Urothelium cell line (cell line): ENCODE measurements at places on chromosomes 5 and 9.

DNA sequence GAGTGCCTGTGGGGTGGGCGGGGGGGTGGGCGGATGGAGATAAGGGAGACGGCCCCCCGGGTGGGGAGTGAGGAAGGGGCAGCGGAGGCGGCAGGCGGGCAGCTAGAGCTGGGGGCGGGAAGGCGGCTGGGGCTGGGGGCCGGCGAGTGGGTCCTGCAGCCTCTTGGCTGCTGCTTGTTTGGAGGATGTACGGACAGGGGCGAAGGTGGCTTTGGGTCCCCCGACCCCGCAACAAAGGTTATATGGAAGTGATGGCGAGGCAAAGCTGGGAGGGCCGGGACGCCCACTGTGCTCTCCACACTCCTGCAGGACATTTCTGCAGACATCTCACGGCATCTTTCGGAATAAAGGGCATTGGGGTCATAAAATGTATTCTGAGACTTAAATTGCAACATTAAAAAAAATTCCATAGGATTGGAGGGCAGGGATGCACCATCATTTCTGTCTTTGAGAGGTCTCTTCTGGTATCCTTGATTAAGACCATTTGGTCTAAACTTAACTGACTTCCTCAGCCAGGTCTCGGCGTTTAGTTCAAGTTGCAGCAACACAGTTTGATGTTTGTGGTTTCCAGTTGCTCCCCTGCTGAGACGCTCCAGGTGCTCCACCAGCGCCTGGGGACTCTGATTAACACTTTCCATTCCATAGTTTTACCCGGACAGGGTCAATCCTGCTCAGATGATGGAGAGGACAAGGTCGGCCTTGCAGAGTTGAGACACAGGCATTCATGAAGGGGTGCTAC is 101.6 kb upstream of the SSBP2 start:
- DNase-seq: peak; percentile 21

- no peak for DNase-seq
These were observed 86.1 kb downstream of the SMIM23 start for GRCh38 chr5:171871711-171872110.

DNA sequence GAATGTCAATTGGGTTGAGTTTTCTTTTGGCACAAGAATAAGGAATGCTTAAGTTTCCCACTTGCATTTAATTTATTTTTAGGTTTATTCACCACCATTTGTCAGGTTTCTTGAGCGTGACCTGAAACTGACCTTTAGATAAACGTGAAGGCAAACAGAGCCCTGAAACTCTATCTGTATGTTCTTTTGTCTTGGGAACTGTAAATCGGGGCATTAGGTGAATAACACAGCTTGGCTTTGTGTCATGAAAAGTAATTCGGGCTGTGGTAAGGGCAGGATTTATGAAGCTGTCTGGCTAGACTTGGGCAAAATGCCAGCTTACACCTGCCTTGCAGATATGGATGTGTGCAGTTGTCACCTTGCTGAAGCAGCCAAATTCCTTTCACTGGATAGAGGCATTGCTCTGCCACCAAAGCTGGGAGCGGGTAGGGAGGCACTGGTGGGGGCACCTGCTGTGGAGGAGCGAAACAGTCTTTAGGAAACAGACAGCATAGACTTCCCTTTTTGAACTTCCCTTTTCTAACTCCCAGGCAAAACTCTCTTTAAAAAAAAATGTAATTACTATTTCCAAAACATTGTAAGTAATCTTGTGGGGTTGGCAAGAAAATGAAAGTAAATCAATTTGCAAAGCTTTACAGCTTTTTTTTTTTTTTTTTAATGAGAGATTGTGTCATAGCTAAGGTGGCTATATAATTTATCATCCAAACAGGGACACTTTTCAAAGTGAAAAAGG is 545.2 kb downstream of the CSNK1G3 start:
- DNase-seq: peak; percentile 56

DNA sequence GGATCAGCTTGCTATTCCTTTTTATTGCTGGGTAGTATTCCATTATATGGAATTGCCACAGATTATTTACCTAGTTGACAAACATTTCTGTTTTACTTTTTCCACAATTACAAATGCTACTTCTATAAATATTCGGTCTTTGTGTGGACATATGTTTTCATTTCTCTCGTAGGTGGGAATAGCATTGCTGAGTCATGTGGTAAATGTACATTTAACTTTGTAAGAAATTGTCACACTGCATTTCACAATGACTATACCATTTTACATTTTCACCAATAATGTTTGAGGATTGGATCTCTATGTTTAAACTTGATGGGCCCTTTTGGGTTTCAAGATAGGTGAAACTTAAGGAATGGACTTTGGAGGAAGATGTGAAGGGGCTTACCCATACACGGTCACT is 19.7 kb downstream of the RAI14 start:
- no peak for DNase-seq

- DNase-seq: no peak
These were observed 500.6 kb downstream of the EBF1 start for GRCh38 chr5:158599157-158599556.

DNA sequence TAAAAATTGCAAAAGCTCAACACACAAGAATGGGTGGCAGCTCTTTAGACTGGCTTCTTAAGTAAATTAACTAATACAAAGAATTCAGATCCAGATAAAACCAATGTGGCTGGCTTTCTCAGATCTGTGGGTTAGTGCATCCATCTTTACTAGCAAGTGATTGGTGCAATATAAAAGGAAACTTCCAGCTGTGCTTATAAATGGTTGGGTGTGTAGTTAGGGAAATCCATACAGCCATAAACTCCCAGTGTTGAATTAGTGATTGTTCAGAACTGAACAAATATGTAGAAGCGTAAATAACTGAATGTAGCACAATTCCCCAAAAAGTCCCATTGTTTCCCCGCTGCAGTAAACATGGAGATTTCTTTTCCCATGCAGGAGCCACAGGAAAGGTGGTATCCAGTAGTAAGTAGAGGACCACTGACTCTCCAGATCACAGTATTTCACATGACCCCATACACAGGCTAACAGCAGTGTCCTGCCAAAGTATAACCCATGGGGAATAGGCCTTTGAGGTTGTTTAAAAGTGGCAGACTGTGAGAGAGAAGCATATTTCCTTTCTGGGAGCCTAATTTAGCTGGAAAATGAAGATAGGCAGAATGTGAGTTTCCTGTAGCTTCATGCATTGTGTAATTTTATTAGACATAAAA is 173.1 kb upstream of the SLC12A2 start:
- no peak for DNase-seq

DNA sequence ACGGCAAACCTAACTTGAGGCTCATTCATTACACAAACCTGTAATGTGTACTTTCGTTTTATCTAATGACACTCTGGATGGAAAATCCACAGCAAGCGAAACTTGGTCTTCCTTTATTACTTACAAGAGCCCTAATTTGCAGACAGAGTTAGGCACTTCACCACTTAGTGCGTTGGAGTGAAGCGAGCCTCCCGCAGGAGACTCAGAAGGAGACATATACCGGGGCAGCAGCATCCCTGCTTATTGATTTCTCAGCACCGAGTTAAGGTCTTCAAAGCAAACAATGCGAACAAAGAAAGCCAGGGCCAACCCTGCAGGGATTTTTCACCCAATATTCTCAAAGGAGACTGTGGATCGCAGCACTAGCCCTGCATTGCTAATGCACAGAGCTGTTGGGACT is 28.6 kb downstream of the LSM11 start:
- no peak for DNase-seq

GRCh38 chr9:134768332-134768708 is 112.3 kb upstream of the FCN2 start:
- no peak for DNase-seq

GRCh38 chr5:7856855-7857254 is 5.9 kb upstream of the CFAP90 start:
- DNase-seq: peak; percentile 57
